ENCODE measurements at places on chromosomes 13 and 19.

- DNase-seq: no peak
Measured at GRCh38 chr13:108561149-108561548, 68.3 kb upstream of the MYO16 start.

DNA sequence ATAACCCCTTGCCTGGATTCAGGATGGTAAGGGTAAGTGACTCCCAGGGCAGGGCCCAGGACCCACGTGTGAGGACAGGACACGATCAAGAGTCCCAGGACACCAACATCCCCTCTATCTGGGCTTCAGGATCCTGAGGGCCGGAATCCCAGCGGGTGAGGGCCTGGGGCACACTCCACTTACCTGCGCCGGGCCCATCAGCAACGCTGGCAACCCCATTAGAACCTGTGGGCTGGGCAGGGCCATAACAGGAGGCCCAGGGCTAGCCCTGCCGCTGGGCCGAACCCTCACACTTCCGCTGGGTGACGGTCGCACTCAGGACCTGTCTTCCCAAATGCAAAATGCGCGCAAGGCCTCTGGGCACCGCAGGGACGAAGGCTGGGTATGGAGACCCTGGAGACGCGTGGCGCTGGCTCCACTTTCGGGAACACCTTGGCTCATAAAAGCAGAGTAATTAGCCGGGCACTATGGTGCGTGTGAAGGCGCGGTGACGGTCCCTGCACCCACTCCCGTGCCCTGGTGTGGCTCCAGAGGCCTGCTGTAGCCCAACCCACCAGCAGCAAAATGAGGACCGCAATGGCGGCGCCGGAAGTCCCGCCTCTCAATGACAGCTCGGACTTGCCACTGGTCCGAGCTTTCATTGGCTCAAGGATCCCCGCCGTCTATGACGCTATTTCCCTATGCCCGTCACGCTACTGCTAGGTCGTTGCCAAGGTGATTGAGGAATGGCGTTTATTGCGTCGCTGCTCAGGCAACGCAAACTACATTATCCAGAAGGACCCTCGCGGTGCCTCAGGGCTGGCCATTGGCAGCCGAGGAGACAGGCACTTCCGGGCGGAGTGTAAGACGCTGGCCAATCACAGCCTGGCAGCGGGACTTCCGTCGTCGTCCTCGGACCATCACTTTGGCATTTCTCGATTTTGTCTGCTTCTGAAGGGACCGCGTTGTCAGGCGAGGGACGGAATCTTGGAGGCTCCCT is at the start of gene ZNF132:
Gene ZNF132 (minus strand): TSS at position 578 of the 979 bp plus-strand sequence. CDS start 332 bp downstream, at position 246.
- DNase-seq: peak; percentile 100

GRCh38 chr13:46817095-46817494 is 20.1 kb upstream of the ESD start:
- DNase-seq: peak; percentile 27

DNA sequence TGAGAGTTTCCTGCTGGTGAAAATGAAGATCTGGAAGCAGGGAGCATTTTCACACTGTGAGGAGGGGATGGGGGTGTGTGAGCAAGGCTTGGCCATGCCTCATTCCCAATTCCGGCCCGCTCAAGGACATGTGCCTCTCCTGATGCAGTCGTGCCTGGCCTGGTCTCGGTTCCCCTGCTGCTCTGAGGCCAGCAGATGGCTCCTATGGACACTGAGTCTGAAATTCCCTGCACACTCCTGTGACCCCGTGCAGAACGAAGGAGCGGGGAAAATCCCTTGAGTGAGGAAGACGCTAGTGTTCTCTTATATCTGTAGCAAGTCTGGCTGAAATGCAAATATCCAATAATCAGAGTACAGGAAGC is 363 bp upstream of the ZNF763 start:
- DNase-seq: no peak

DNA sequence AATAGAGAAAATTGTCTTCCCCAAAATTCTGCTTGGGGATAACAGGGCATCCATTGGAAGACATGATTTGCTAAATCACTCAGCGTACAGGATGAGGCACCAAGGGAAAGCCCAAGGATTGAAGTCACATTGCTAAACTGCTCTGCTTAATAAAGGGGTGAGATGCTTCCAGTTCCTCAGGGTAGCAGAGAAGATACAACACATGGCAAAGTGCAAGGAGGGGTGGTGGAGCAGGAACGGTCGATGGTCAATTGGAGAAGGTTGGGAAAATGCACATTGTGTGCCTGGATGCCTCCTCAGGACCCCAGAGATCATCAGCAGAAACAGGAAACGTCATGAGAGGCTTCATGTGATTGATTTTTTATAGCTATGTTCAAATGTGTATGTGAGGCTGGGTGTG is 116.3 kb upstream of the SOX1 start:
- no peak for DNase-seq

DNA sequence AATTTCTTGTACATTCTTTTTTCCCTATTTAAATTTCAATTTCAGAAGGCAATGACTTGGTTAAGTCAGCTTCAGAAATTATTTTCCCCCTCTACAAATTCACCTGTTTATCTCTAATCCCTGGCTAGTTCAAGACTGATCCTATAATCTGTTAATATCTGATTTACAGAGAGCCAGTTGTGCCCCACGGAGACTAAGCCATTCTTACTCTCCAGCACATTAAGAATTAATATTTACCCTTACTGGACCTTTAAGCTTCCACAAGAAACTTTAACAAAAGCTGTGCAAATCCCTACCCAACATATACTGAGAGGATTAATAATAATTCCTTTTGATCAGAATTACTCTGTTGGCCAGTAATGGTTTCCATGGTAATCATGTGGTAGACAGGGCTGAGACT is 786.2 kb downstream of the PCDH9 start:
- DNase-seq: no peak

All from inflammatory macrophage (primary cell).